Ammon's horn (tissue), 1 donor: ENCODE measurements at places on chromosomes 3 and 15.

GRCh38 chr3:131485119-131485518 lies 17.7 kb downstream of the MRPL3 start:
- no peak for DNase-seq

- no peak for DNase-seq
These were observed 9.5 kb downstream of the CMTM7 start for GRCh38 chr3:32401126-32401525.

GRCh38 chr3:190017521-190018288 lies 103.0 kb downstream of the P3H2 start:
- DNase-seq, result peak; percentile 64

DNA sequence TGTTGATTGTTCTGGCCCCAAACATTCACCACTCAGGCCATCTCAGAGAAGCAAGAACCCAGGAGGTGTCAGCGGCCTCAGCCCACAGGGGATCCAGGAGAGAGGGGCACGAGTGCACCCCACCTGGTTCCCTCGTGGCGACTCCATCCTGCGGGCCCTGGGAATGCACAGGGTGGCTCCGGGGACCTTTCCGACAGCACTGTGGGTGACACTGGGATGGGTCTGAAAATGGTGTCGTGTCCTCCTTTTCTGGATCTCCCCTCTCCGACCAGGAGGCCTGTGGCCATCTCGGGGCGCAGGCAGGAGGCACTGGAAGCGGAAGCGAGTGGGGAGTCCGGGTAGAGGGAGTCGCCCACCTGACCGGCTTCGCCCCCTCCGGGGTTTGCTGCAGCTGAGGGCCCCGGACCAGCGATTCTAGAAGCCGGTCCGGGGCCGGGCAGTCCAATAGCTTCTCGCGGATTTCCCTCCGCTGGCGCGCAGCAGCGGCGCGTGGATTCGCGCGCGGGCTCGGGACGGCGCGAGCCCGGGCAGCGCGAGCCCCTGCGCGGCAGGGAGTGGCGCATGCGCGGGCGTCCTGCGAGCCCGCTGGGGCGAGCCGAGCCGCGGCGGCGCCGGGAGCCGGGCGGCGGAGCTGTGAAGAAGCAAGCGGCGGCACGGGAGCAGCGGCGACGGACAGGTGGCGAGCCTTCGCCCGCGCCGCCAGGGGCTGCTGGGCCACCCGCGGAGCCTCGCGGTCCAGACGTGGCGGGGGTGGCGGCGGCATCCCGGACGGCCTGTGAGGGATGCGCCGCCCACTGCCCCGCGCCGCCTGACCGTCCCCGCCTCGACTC lies at the start of gene DOCK3:
Gene DOCK3, plus strand, starts transcription at position 579 of the 830 bp plus-strand sequence. CDS start 337 bp downstream, outside the sequence.
- DNase-seq, result peak; percentile 65
